Fibroblast of the aortic adventitia (primary cell): ENCODE measurements at places on chromosomes 7 and 10.

- no peak for DNase-seq
These were observed 225.9 kb downstream of the WDR11 start for GRCh38 chr10:121076776-121077715.

DNA sequence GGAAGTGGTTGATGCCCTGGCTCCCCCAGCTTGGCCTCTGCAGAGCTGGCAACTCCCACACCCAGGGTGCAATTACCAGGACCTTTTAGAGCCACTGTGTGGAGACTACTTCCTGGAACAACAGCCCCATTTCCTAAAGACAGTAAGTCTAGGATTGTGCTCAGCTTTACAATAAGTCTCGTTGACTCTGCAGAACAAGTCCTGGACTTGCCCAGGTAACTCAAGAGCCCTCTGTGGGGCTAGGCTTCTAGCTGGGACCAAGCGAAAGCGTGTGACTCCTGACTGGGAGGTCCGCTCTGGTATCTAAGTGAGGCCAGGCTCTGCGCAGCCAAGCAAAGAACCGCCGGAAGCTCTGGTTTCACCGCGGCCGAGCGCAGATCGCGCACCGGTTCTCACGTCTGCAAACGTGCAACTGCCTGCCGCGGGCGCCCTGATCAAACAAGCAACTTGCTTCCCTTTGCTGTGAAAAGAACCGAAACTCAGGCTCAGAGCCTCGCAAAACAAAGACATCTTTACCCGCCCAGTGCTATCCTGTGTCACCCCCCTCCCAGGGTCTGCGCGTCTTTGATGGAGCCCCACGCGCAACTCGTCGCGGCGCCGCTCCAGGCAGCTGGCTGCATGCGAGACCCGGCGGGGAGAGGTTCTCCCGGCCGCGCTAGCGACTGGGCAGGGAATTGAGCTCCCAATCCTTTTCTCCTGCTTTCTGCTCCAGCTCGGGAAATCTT, 4.4 kb upstream of the PDLIM1 start:
- peak; percentile 35 for DNase-seq

DNA sequence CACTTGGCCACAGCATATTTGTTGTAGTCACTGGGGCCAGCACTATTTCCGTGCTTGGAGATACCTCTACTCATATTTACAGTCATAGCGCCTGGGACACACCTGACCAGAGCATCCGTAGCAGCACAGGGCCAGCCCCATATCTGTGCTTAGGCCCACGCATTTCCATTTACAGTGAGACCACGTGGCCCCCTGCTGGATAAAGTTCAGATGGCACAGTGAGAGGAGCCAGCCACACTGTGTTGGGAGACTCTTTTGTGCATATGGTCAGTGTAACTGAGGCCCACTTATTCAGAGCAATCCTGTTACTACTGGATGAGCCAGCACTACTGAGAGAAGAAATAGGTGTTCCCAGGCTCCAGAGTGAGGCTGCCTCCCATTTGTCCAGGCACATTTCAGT, 455.3 kb downstream of the REEP3 start:
- DNase-seq, result peak; percentile 6

DNA sequence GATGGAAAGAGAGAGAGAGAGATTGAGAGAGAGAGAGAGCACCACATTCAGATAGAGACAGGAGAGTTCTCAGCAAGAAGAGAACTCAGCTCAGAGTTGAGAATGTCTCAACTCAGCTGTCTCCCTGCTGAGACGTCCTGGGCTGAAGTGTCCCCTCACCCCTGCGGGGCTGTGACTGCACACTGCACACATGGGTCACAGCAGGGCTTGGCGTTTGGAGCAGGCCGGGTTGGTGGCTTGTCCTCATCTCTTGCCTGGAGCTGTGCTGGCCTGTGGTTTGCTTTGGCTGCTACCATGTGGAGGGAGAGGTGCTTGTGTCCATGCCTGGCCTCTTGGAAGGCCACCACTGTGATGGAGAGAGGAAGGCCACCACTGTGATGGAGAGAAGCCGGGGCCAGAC, 167.9 kb downstream of the RNF216 start:
- no peak for DNase-seq

GRCh38 chr7:110645060-110645459, 445.9 kb upstream of the LRRN3 start:
- DNase-seq, result no peak

GRCh38 chr10:57699944-57700343, 567.8 kb downstream of the IPMK start:
- DNase-seq, result peak; percentile 30

- DNase-seq, result peak; percentile 6
These were observed 997 bp downstream of the WDR37 start for GRCh38 chr10:1057106-1057657.

DNA sequence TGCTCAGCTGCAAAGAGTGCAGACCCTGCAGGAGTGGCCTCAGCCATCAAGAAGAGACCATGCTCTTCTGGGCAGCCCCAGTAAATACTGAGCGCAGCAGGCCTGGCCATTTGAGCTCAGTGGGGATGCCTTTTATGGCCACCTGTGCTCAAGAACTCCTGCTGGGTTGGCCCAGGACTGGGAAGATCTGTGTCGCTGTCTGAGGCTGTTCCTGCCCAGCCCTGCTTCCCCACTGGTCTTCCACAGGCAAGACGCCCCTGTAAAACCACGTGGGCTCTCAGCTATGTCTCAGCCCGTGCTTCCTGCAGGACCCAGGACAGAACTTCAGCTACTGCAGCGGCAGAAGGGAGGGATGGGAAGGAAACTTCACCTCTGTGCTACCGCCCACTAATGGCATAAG, 10.5 kb upstream of the PPIF start:
- DNase-seq, result no peak

- no peak for DNase-seq
These were observed 369.5 kb downstream of the IPMK start for GRCh38 chr10:57898231-57898630.

DNA sequence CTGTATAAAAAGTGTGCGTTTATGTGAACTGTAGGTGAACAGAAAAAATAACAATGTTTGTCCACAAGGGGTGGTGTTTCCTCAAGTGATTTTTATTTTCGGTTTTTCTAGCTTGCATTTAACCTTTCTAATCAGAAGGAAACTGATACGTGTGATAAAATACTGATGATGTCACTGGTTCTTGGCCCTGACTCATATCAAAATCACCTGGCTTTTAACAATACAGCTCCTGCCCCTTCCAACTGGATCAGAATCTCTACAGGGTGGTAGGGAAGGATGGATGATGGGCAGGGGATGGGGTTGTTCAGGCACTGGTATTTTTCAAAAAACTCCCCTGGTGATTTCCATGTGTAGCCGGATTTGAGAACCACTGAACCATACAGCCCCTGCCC, 10.9 kb downstream of the NPFFR1 start:
- peak; percentile 54 for DNase-seq

DNA sequence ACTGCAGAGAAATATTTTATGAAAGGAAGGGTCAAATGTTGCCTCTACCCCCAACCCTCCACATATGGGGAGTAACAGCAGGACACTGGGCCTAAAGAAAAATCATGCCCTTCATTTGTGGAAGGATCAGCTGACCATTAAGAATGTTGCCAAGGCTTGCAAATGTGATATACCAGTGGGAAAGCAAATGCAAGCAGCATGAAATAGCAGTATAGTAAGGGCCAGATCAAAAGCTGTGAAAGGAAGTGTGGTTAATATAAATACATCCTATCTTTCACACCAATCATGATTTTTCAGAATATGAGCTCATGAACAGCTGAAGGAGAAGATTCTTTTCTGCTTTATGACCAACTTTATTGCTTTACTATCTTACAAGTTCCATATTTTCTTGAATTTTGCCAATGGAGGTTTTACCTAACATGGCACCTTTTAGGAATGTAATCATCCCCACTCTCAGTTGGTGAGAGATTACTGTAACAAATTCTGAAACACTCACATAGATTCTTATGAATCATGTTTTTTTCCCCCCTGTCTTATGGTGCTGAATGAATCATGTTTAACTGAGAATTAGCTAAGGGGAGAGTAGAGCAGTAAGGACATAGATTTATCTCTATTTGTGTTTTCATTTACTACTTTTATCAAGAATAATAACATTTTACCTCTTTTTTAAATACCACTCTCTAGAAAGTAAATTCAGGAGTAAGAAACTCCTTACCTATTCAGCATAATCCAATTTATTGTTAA, 12.1 kb upstream of the ATAD1 start:
- DNase-seq, result no peak

DNA sequence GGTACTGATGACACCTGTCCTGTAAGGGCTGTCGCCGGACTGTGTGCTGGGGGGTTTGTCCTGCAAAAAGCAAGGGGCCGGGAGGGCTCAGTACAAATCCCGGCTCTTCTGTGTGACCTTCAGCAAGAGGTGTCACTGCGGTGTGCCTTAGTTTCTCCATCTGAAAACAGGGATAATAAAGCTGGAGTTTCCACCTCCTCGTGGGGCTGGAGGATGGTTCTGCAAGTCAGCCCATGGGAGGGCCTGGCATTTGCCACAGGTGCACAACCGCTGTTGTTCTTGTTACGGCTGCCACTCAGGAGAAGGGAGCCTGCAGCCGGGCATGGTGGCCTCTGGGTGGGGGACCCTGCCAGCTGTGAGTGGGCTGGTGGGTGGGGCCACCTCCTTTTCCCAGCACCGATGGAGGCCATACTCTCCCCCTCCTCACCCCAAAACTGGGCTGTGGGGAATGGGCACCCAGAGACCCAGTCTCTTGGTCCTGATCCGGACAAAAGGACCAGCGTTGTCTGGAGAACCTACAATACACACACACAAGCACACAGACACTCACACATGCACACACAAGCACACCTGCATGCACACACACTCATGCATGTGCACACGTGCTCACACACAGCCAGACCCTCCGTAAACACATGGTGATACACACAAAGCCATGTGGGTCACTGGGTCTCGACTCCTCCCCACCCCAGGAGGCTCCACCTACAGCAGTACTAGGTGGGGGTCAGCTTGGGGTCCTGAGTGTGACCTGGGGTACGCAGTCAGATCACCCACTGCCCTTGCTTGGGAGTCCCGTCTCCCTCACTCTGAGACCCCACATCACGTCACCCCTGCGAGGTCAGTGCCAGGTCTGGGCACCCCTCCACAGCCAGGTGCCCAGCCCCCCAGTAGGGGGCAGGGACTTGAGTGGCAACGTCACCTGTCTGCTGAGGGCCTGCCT, 34.1 kb downstream of the ELFN1 start:
- DNase-seq, result no peak

DNA sequence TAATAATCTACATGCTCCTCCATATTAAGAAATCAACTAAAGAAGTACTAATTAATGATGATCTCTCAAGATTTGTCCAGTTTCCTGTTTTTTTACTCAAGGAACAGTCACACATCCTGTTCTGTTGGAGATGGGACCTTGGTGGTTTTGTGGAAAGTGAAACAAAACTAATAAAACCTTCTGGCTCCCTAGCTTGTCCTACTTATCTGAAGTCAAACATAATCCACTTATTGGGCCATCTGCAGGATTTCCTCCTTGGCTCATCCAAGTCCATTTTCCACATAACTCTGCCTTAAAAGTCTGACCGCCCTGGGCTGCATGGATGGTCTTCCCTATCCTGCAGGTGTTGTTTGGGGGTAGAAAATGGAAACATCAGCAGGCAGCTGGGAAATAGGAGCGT, 39.4 kb upstream of the TARP start:
- no peak for DNase-seq

GRCh38 chr7:123499211-123499970, 35.0 kb downstream of the IQUB start:
- peak; percentile 22 for DNase-seq

DNA sequence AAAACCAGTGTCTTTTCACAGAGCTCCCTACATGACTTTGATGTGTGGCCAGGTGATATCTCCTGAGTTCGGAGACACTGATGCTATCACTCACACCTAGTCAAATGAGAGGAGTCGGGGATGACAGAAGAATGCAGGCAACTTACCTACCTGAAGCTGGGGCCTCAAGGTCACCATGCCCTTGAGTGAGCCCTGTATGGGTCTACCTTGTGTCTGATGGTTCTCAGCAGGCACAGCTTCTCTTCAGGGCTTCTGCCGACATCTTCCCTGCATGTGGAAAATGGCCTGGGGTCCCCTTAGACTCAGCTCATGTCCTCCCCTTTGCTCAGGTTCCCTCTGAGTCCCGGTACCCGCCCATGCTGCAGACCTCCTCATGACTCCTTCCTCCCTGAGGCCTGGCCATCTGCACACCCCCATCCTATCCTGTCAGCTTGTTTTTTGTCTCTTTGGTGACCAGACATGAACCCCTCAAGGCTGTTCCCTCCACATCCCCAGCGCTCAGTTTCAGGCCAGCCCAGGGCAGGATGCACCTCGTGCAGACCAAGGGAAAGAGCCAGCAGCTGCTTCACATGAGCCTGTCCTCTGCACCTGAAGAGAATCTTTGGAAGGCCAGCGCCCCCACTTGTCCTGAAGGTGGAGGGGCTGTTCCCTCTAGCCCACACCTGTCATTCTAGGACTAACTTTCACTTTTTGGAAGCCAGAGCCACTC, 74.6 kb upstream of the GDF10 start:
- DNase-seq, result no peak

DNA sequence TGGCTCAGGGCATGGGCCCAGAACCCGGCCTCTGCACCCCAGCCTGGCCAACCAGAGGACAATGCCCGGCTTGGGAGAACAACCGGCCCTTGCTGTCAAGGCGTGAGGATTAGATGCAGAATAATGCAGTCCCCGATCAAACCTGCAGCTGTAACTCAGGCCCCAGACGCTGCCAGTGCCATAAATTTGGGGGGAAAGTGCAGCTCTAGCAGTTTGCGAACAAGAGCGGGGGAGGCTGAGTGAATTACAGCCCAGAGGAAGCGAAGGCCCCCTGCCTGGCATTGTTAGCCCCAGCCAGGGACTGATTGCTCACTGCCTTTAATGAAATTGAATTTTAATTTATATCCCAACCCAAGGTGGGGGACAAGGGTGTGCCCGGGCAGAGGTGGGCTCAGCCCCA, 38.0 kb upstream of the GNA12 start:
- DNase-seq, result no peak

- no peak for DNase-seq
These were observed 6.7 kb downstream of the PRKAG2 start for GRCh38 chr7:151869968-151870918.

DNA sequence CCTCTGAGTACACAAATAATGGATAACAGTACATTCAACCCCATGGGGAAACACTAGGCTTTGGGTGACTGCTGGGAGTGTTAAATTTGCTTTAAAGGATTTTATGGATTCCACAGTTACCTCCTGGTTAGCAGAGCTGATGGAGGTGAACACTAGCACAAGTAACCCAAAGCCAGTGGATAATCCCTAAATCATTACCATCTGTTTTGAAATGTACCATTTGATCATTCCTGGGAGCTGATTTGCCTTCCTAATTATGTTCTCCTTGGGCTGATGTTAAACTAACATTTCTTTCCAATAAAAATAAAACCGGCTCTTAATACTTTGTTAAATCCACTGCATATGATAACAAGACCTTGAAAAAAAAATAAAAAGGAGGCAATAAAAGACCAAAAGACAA, 493.9 kb downstream of the PLXNA4 start:
- no peak for DNase-seq

DNA sequence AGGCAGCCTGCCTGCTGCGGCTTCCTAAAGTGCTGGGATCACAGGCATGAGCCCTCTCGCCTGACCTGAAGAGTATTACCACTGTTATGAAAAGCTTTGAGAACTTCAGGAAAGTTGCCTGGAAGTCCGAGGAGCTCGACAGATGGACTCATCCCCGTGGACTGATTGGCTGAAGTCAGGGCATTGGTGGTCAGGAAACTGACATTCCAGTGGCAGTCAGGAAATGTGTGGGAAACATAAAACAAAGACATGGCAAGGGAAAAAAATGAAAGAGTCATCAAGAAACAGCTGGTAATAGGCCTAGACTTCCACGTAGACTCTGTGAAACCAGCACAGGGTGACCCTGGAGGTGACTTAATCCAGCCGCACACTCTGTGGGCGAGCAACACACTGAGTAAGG, 123.3 kb downstream of the CDH23 start:
- no peak for DNase-seq

GRCh38 chr10:127034790-127035189, 129.6 kb downstream of the DOCK1 start:
- no peak for DNase-seq
